ENCODE measurements at places on chromosomes 1 and 21.
A peak's percentile ranks its signal among the peaks of the same experiment; 100 is the strongest.

- DNase-seq, result no peak
Measured at GRCh38 chr21:44064852-44065403, 42.3 kb upstream of the PWP2 start.

DNA sequence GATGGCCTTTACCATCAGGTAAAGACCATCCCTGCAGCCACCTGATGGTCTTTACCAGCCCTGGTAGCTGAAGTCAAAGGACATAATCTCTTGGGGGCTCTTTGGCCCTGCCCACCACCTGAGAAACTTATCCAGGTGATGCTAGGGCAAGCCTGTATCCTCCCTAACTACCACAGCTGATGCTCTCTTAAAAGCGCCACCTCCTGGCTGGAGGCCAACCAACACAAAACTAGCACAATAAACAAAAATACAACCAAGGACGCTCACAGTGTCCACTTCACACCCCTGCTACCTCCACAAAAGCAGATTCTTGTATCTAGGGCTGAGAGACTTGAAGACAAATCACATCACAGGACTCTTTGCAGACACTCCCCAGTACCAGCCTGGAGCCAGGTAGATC is 357.1 kb upstream of the POU3F1 start:
- no peak for DNase-seq

- no peak for DNase-seq
Measured at GRCh38 chr1:149883598-149884247, 15.6 kb upstream of the BOLA1 start.

DNA sequence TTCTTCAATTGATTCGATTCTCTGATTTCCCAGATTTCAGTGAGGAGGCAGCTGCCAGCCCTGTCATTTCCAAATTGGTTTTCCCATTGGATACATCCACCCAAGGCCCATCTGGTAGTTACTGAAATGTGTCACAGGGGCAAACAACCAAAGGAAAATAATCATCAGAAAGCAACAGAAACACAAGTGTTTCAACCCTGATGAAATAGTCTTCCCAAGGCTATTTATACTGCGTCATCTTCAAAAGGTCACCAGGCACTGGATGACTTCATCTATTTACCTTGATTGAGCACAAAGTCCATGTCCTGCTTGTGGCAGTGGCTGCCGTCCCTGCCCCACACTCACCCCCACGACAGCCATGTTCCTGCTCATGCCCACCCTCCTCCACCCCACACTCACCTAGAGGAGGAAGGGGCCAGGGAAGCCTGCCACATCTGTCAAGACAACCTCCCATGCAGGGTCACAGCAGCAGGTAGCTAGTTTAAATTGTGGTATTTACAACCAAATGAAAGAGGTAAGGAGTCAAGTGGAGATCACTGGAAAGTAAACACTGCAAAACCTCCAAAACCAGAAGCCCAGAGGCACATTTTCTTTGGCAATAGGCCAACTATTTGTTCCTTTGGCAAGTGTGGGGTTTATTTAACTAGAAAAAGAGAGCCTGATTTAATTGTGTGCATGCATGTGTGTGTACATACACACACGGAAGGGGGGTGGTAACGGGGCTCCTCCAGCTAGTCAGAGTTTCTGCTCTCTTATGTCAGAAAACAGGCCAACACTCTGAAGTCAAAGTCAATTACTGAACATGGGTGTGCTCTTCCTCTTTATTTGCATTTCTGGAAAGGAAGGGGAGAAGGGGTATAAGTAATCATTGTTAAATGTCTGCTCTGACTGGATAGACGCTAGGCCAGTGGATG is 49.5 kb upstream of the RAB4A start:
- peak; percentile 35 for DNase-seq

DNA sequence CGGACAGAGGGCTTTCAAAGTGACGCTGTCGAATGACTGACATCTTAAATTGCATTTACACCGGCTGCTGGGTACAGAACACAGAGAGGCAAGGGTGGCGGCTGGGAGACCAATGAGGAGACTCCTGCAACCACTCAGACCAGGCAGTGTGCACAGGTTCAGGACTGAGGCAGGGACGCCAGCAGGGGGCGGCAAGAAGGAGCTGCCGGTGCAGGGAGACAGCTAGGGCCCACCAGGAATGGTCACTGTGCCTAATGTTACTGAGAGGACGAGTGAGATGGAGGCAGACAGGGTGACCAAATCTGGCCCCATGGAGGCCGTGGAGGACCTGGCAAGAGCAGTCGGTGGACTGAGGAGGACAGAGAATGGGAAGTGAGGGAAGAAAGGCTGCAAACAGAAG is 23.5 kb downstream of the GLIS1 start:
- DNase-seq, result peak; percentile 77

DNA sequence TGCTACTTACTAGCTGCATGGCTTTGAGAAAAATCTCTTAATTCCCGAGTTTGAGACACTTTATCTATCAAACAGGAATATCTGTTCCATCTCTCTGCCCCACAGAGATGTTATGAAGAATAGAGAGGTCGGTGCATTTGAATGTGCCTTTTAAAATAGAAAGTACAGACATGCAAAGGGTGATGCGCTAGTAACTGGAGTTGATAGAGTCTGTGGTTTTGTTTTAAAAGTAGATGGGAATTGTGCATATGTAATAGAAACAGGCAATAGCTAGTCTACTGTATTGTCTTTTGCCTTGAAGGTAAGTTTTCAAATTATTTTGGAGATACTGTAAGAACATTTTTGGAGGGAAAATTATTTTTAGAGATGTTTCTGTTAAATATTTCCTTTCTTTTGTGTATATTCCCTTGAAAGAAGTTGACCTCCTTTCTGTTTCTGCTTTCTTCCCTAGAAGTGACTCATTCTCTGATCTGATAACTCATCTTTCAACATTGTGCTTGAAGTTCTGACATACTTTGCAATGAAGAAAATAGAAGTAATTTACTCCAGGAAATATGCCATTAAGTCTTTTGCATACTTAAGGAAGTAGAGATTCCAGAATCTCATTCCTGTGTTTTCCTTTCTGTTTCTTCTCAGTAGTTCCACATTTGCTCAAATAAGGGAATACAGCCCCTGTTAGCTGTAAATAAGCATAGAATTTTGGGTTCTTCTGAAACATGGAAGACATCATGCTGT is 151.6 kb downstream of the SDCCAG8 start:
- no peak for DNase-seq

DNA sequence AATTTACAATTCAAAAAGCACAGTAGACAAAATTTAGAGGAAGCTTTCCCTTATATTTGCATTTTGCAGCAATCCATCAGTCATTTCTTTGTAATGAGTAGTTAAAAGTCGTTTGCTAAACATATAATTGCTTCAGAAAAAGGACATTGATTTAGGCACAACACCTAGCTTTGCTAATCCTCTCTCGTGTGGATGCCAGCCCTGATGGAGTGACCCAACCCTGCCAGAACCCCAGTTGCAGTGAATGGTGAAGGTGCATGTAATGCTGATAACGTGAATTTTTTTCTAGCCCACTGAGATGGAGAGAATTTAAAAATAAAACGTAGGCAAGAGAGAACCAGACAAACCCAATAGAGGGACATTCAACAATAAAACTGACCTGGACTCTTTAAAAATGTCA is 263.4 kb downstream of the GRIK1 start:
- no peak for DNase-seq

DNA sequence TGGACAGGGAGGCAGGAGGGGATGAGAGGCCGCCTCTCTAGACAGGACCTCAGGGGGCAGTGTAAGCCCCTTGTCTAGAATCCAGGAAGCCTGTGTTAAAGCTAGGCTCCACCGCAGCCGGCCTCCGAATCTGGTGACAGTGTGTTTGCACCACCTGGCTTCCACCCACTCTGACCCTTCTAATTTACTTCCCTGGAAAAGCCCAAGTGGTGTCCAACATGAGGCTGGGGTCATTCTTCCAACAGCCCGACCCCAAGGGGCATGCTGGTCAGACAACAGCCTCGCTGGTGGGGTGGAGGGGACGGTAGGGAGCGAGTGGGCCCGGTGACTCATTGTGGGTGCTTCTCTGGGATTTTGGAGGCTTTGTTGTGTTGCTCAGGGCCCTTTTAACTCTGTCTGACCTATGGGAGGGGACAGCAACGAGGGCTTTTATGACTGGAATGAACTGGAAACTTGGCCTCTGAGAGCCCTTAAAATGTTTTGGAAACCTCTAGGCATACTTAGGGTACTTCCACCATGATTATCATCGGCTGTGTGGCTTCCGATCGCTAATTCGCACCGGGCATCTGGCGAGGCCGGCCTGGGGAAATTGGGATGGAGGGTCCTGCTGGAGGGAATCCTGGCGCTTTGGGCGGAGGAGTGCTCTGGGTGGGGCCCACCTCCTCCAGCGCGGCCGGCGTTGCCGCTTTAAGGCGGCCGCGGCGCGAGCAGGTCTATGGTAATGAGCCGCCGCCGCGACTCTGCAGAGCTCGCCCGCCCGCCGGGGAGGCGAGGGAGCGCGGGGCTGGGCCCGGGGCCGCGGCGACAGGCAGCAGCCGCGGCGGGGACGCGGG is at the start of gene CELSR2:
CELSR2 (plus strand) TSS at position 743 of the 833 bp plus-strand sequence. CDS start 541 bp downstream, outside the sequence.
- peak; percentile 96 for DNase-seq

GRCh38 chr1:201385299-201385891 is 7.9 kb upstream of the TNNT2 start:
- DNase-seq, result peak; percentile 84

DNA sequence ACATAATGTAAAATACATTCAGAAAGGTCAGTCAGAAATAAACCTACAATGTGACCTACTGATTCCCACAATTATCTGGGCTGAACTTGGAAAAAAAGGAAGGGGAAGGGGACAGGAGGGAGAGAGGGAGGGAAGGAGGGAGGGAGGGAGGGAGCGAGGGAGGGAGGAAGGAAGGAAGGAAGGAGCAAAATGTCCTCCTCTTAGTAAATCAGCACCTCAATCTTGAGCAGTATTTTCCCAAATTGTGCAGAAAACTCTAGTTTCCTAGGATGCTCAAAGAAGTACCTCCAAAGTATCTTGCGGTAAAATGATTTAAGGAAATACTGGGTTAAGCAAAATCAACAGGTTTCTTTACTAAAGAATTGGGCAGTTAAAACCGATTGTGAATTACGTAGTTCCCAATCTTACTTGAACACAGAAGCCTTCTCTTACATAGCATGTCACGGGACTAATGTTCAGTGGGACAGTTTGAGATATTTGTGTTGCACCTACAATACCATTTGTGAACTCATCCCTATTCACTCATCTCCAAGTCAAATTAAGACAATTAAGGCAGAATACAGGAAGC is 51.0 kb upstream of the ASPM start:
- DNase-seq, result no peak

DNA sequence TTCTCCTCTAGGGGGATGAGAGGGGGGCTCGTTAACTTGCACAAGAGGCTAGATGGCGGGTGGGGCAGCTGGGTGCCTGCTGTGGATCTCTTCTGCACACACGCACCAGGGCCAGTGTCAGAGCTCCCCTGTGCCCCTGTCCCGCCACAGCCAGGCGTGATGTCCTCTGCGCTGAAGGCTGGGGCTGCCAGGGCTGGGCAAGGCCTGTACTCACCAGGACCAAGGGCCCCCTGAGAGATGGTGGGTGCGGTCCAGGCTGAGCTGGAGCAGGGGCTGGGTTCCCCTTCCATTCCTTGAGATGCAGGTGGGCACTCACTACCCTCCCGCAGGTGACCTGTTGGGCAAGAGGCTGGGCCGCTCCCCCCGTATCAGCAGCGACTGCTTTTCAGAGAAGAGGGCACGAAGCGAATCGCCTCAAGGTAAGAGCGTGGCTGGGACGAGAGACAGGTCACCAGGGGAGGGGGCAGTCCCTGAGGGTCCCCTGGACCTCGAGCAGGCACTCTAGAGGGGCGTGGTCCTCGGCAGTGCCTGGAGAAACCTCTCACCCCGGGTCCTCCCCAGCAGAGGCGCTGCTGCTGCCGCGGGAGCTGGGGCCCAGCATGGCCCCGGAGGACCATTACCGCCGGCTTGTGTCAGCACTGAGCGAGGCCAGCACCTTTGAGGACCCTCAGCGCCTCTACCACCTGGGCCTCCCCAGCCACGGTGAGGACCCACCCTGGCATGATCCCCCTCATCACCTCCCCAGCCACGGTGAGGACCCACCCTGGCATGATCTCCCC is 15.2 kb downstream of the SAMD11 start:
- peak; percentile 51 for DNase-seq

- no peak for DNase-seq
Measured at GRCh38 chr1:175717610-175718540, 25.5 kb downstream of the TNR start.

GRCh38 chr21:46621457-46622182 is 13.9 kb upstream of the PRMT2 start:
- DNase-seq, result no peak

- no peak for DNase-seq
Measured at GRCh38 chr21:44878053-44878982, 4.8 kb upstream of the PTTG1IP start.

- no peak for DNase-seq
Measured at GRCh38 chr1:110361856-110362255, 22.7 kb downstream of the RBM15 start.

DNA sequence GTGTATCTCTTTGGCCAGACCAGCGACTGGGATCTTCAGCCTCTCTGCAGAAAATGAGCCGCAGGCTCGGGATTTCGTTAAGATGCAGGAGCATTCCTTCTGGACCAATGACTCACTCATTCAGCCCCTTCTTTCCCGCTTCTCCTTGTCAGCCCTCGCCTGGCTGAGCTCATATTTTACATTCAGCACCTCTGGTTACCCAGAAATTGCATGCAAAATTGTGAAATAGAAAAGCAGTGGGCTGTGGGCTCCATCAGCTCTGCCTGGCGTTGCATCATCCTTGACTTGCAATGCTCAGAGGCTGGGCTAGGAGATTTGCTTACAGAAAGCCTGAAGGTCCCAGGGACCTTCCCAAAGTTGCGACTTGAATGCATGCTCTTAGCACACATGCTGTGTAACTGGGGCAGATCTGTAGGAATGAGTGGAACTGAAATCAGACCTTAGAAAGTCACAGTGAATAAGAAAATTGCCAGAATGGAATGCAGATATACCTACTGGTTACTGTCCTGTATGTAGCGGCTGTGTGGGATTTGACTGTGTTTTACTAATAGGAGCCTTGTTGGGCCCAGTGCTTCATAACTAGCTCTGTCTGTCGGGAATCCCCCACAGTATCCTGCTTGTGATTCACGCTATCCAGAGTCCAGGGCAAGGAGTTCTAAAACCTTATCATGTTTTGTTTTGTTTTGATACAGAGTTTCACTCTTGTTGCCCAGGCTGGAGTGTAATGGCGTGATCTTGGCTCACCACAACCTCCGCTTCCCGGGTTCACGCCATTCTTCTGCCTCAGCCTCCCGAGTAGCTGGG is 444.8 kb downstream of the KIF26B start:
- no peak for DNase-seq

GRCh38 chr1:201508809-201509208 is 1.9 kb upstream of the CSRP1 start:
- DNase-seq, result no peak

- peak; percentile 35 for DNase-seq
Measured at GRCh38 chr1:6003568-6004411, 11.6 kb upstream of the NPHP4 start.

GRCh38 chr1:235986869-235987268 is 78.0 kb downstream of the NID1 start:
- DNase-seq, result no peak

DNA sequence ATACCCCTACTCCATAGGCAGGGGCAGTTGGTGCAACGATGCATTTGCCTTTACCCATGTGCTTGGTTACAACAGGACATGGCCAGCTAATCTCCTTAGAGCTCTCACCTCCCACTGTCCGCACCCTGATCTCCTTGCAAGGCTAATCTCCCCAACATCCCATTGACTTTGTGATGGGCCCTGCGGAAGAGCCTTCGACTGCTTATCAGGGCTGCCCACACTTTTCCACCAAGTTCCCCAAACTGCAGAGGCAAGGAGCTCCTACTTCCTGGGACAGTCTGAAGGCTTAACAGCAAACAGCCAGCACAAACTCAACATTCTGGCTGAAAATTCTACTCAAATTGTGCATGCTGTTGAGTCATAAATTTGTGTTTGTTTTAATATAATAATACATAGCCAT is 36.0 kb downstream of the C1orf94 start:
- DNase-seq, result no peak

- no peak for DNase-seq
Measured at GRCh38 chr1:47711848-47712492, 274.1 kb downstream of the FOXD2 start.
